ENCODE measurements at places on chromosomes 1 and 21. TPM values are rescaled to one million over a fixed set of nuclear protein-coding genes. Genes with fewer than 3 reads are reported as not detected.

The CHIA gene
- not detected for total RNA-seq

The SAMD13 gene
- total RNA-seq: 1.8 TPM

The DPT gene
- total RNA-seq: not detected

The TNFRSF1B gene
- 142 TPM for total RNA-seq

The AADACL3 gene
- not detected for total RNA-seq

The OR2L2 gene
- total RNA-seq: not detected

The TRIM62 gene
- 10.8 TPM for total RNA-seq

The PDC gene
- total RNA-seq: not detected

The LELP1 gene
- not detected for total RNA-seq

The GUCA2B gene
- not detected for total RNA-seq

The USH2A gene
- not detected for total RNA-seq

The DUSP23 gene
- 38.7 TPM for total RNA-seq

The FAM43B gene
- total RNA-seq: 1.7 TPM

The RXRG gene
- total RNA-seq: not detected

The ZNF678 gene
- total RNA-seq: 19.5 TPM

The CYP4A11 gene
- total RNA-seq: not detected

The SLC35F3 gene
- 0.36 TPM for total RNA-seq

The PBX1 gene
- total RNA-seq: 44.2 TPM

The CLDN17 gene
- total RNA-seq: not detected

The GBP1 gene
- 9.9 TPM for total RNA-seq

The HSD3B2 gene
- not detected for total RNA-seq

The ADAMTS5 gene
- 0.33 TPM for total RNA-seq

The PADI3 gene
- not detected for total RNA-seq

The GPR37L1 gene
- not detected for total RNA-seq

The OR2L5 gene
- not detected for total RNA-seq

The ATP6V0B gene
- total RNA-seq: 94.5 TPM

The INSRR gene
- total RNA-seq: not detected

The ALX3 gene
- total RNA-seq: not detected

The OR2M3 gene
- not detected for total RNA-seq

The ASCL5 gene
- total RNA-seq: not detected

The KLHDC9 gene
- 7.3 TPM for total RNA-seq

The DHX9 gene
- 182 TPM for total RNA-seq

The ZSCAN20 gene
- total RNA-seq: 7.3 TPM

The RIPPLY3 gene
- 86.4 TPM for total RNA-seq

The LHX8 gene
- not detected for total RNA-seq

The NT5C1A gene
- total RNA-seq: not detected

The FOXO6 gene
- 0.23 TPM for total RNA-seq

The FNBP1L gene
- total RNA-seq: 107 TPM

The SPRR2G gene
- not detected for total RNA-seq

The C1orf105 gene
- total RNA-seq: 0.85 TPM

The C4BPA gene
- total RNA-seq: not detected

The HSD3B1 gene
- not detected for total RNA-seq

Measured in endothelial cell (in vitro differentiated cells).